ENCODE measurements at places on chromosomes 6 and 20.

- DNase-seq: no peak
Observed at GRCh38 chr6:163340201-163340887, 74.2 kb upstream of the QKI start.

- no peak for DNase-seq
Observed at GRCh38 chr20:56463428-56463827, 5.0 kb upstream of the RTF2 start.

GRCh38 chr6:583116-583515, 73.8 kb downstream of the HUS1B start:
- DNase-seq: no peak

- no peak for DNase-seq
Observed at GRCh38 chr6:135831016-135831415, 20.5 kb upstream of the PDE7B start.

GRCh38 chr20:3863317-3863716, 16.7 kb downstream of the MAVS start:
- no peak for DNase-seq

- DNase-seq: no peak
Observed at GRCh38 chr20:38032585-38033329, 499 bp downstream of the TTI1 start.

- DNase-seq: no peak
Observed at GRCh38 chr20:24289737-24290481, 179.5 kb upstream of the SYNDIG1 start.

GRCh38 chr20:58349570-58349969, 39.5 kb upstream of the VAPB start:
- no peak for DNase-seq

- no peak for DNase-seq
Observed at GRCh38 chr6:135008072-135008940, 46.3 kb downstream of the HBS1L start.

DNA sequence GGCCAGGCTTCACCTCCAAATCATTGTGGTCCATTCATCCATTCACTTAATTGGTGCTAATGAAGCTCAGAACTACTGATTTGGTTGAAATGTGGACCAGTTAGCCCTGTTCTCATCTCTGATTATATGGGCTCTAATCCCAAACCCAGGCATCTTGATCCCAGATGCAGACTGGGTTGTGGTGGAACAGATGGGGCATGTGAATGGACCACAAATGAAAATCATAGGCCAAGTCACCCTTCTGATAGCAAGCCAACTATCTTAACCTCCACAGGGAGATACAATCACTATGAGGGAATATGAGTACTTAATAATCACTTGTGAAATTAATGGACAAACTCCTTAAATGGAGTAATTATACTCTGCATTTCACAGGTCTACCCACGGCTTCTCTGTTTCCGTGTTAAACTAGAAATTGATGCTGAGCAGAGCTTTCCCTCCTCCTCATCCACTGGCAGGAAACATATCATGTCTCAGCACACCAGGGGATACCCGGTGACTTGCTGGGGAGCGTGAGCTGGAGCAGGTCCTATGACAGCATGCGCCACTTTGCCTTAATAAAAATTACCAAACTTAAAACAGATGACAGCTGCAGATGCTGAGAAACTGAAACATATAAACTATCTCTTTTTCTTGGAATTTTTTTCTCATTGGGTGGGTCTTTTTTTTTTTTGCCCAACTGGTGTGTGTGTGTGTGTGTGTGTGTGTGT, 108.8 kb upstream of the HEY2 start:
- DNase-seq: no peak

DNA sequence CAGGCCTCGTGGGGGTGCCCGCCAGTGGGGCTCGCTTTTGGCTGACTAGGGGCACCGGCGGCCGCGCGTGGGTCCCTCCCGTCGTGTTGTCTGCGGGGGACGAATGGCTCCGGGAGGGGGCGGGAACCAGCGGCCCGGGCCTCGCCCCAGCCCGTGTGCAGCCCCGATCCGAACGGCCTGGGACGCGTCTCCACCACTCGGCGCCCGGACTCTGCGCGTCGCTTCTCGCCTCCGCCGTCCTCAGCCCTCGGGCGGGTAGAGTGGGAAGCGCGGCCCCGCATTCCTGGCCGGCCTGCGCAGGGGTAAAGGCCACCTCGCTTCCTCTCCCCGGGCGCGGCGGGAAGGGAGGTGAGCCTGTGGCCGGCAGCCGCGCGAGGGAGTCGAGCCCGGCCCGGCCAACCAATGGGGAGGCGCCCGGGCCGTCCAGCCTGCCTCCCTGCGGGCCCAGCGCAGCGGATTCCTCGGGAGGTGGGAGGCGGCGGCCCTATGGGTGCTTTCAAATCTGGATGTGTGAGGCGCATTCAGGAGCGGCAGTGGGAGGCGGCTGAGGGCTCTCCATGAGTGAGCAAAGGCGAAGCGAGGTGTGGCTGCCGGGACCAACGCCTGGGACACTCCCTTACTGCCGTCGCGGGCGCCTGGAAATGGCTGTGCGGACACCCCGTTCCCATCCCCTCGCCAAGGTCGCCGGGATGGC, 1.1 kb upstream of the ZBTB46 start:
- peak; percentile 39 for DNase-seq

- DNase-seq: no peak
Observed at GRCh38 chr6:138499303-138500018, at the start of gene NHSL1. Gene NHSL1, minus strand, starts transcription at chr6:138499494. Its CDS starts 204 bp downstream, at chr6:138499290.

DNA sequence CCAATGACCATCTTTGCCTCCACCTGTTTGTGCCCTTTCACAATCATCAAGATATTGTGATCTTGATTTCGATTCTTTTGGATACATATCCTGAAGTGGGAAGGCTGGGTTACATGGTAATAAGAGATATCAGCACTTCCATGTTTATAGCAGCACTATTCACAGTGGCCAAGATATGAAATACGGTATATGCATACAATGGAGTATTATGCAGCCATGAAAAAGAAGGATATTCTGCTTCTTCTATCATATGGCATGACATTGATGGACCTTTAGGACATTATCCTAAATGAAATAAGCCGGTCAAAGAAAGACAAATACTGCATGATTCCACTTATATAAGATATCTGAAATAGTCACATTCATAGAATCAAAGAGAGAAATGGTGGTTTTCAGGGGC, 144.0 kb downstream of the CCDC170 start:
- no peak for DNase-seq

GRCh38 chr6:75991941-75992340, 80.5 kb downstream of the IMPG1 start:
- DNase-seq: no peak

DNA sequence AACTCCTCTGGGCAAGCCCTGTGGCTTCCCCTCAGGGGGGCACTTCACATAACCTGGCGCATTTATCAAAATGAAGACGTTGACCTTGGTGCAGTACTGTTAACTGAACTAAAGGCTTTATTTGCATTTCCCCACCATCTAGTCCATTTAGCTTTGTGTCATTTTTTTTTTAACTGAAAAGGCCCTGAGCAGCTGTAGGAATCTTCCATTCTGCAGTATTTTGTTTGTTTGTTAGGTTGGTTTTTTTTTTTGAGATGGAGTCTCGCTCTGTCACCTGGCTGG, 10.7 kb downstream of the TMEM181 start:
- no peak for DNase-seq

- DNase-seq: no peak
Observed at GRCh38 chr6:107634324-107635056, 144.6 kb downstream of the SOBP start.

DNA sequence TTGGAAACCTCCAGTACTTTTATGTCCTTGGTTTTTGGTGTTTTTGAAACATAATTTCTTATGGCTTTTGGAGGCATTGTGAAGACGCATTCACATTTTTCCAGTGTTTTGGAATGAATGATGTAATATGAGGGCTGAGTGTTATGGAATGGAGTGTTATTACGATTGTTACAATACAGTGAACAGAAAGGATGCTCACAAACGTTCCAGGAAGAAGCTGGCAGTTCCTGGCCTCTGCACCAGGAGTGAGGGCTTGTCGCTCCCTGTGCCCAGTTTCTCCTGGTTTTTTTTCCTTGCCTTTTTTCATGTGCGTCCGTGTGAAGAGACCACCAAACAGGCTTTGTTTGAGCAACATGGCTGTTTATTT, 20.3 kb downstream of the GMPR start:
- DNase-seq: no peak

DNA sequence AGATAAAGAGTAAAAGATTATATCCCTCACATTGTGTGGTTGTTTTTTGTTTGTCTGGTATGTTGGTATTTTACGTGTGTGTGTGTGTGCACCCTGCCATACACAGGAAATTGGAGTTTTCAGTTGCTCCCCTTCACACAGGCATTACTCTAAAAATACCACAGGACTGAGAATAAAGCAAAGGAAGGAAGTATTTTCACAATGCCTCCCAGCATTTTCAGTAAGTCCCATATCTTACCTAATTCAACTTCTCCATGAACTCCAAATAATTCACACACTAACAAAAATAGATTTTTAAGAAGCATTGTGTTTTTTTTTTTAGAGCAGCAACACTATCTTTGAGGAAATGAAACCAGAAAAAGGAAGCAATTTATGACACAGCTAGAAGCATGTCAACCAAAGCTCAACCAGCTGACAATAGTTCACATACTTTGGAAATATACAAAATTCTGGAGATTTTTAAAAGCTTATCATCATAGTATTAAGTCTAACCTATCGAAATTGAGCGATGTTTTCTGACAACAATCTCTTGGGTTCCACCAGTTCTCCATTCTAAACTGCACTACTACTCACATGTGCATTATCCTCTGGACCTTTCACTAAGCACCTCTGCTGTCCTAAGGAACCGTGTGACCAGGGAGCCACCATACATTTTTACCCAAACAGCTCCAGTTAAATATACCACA, 2.1 kb downstream of the UBE2J1 start:
- DNase-seq: no peak

GRCh38 chr20:21399005-21399475, 1.7 kb upstream of the NKX2-4 start:
- DNase-seq: no peak

DNA sequence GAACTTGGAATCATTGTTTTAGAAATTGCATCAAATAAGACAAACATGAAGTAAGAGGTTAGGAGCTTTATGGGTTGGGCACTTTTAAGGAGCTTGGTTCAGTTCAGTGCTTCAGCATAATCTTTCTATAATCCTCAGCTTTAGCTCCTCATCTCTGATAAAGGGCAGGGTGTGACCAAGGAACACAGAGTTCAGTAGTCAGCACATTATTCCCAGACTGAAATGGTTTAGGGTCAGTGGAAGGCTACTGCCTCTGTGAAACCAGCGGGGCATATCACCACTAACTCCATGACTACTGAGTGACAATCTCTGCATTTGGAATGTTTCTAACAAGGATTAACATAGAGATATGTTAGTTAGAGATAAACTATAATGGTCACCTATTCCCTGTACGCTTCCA, 36.9 kb downstream of the CRYBG1 start:
- DNase-seq: no peak

DNA sequence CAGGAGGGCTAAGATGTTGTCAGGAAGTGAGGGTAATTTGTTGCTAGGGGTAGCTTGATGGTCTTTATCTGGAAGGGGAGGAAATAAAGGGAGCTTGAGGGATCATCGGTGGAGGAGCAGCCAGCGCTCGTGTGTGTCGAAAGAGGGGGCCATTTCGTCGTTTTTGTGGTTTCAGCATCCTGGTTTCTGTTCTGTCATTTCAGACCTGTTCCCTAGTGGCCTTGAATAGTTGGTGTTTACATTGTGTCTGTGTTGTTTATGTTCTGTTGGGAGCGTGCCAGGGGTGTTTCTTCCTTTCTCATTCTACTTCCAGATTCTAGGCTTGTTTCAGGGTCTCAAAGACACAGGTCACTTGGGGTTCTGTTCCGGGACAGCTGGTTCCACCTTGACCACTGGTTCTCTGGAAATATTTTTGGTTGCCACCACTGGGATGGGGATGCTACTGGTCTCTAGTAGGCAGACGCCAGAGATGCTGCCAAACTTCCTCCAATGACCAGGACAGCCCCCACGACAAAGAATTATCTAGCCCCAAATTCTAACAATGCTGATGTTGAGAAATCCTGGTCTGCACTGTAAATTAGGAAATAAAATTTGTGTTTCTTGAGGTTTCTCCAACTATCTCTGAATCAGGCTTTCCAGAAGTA, 113.9 kb upstream of the NAA20 start:
- no peak for DNase-seq

DNA sequence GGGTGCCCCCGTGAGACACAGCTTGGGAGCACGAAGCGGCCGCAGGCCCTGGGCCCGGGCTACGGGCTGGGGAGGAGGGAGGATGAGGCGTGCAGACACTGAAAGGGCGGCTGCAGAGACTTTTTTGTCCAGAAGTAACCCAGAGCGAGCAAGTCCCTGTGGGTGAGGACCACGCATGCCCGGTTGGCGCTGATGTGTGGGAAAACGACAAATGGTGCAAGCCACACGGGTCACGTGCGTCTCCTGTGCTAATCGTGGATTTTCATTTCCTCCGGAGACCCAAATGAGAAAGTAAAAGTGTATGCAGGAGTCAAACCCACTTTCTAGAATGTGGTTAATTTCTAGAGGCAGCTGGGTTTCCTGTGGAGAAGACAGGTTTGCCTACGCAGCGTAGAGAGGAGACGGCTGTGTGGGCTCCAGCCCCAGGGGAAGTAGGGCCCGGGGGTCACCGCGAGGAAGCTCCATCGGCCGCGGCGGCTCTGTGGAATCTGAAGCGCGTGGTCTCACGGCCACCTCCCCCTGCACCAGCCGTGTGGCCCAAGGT, 19.0 kb downstream of the DLL1 start:
- DNase-seq: no peak

DNA sequence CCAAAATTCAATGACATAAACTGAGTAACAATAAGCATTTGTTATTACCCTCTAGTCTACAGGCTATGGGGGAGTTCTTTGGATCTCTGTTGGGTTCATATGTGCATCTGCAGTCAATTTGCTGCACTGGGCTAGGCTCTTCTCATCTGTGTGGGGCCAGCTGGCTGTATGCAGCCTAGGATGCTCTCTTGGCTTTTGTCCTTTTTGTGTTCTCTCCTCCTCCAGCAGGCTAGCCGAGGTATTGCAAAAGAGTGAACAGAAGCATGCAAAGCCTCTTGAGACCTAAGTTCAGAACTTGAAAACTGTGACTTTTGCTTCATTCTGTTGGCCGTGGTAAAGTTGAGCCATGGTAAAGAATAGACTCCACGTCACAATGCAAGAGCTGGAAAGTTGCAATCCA, 62.8 kb upstream of the FOXO3 start:
- DNase-seq: no peak

GRCh38 chr20:61770113-61770585, 295.5 kb downstream of the TAF4 start:
- no peak for DNase-seq

GRCh38 chr20:25380945-25381614, 9.6 kb downstream of the ABHD12 start:
- no peak for DNase-seq

- DNase-seq: no peak
Observed at GRCh38 chr20:63518351-63518861, 2.2 kb upstream of the PPDPF start.

- no peak for DNase-seq
Observed at GRCh38 chr6:3919849-3920248, 70.7 kb downstream of the FAM50B start.

DNA sequence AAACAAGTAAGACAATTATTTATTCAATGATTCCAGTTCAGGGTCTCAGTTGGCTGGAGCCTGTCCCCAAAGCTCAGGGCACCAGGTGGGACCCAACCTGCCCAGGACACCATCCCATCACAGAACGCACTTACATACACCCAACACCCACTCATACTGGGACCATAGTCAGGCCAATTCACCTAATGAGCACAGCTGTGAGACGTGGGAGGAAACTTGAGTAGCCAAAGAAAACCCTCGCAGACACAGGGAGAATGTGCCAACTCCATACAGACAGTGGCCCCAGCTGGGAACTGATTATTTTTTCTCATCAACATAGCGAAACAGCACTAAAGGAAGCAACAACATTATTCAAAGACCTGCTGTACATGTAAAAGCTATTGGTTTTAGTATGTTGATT, 58.6 kb upstream of the DOK5 start:
- DNase-seq: no peak

- DNase-seq: no peak
Observed at GRCh38 chr6:113805173-113805790, 51.9 kb upstream of the MARCKS start.
